ENCODE measurements at places on chromosomes 4 and X. TPM values are rescaled to one million over a fixed set of nuclear protein-coding genes. Genes with fewer than 3 reads are reported as not detected.

UGT2B17 gene
- not detected for total RNA-seq

ZNF157 gene
- not detected for total RNA-seq

FRAS1 gene
- total RNA-seq = 3.1 TPM

SMARCA1 gene
- total RNA-seq = 40.8 TPM

MAP7D3 gene
- 11.3 TPM for total RNA-seq

HPSE gene
- total RNA-seq = 1.6 TPM

FABP2 gene
- total RNA-seq = not detected

PPP2R2C gene
- 34.1 TPM for total RNA-seq

DUX4 gene
- not detected for total RNA-seq

TSPAN5 gene
- total RNA-seq = 16.7 TPM

PI4K2B gene
- total RNA-seq = 7.5 TPM

OTUD6A gene
- not detected for total RNA-seq

ODAM gene
- not detected for total RNA-seq

PAK3 gene
- total RNA-seq = not detected

TRIM60 gene
- total RNA-seq = not detected

GPM6B gene
- not detected for total RNA-seq

FBXO8 gene
- total RNA-seq = 9.9 TPM

ETNPPL gene
- not detected for total RNA-seq

VCX gene
- total RNA-seq = not detected

SLIT2 gene
- 0.03 TPM for total RNA-seq

CDKL2 gene
- total RNA-seq = 0.99 TPM

MRPL1 gene
- 24.1 TPM for total RNA-seq

KLHL34 gene
- not detected for total RNA-seq

RASSF6 gene
- total RNA-seq = 0.83 TPM

CLDN34 gene
- total RNA-seq = not detected

NEIL3 gene
- total RNA-seq = 15.4 TPM

AKAP14 gene
- not detected for total RNA-seq

PRSS12 gene
- 0.33 TPM for total RNA-seq

PLAC1 gene
- total RNA-seq = 0.26 TPM

FLNA gene
- total RNA-seq = 1,470 TPM

PAGE1 gene
- not detected for total RNA-seq

RADX gene
- 0.06 TPM for total RNA-seq

ODAPH gene
- 0.15 TPM for total RNA-seq

TAF7L gene
- total RNA-seq = not detected

CFAP47 gene
- total RNA-seq = not detected

SRD5A3 gene
- 9.2 TPM for total RNA-seq

UGT2B11 gene
- total RNA-seq = not detected

FGB gene
- total RNA-seq = 11.3 TPM

NXT2 gene
- 12.1 TPM for total RNA-seq

GIMD1 gene
- total RNA-seq = not detected

CDK16 gene
- 103 TPM for total RNA-seq

PGRMC1 gene
- 160 TPM for total RNA-seq

XAGE5 gene
- not detected for total RNA-seq

TMA16 gene
- 24.7 TPM for total RNA-seq

NEXMIF gene
- not detected for total RNA-seq

GAGE2A gene
- not detected for total RNA-seq

SLC25A43 gene
- 28.7 TPM for total RNA-seq

PHKA2 gene
- total RNA-seq = 11.1 TPM

VEGFD gene
- 0.32 TPM for total RNA-seq

RTL5 gene
- 2.6 TPM for total RNA-seq

ZBTB49 gene
- total RNA-seq = 2.7 TPM

SPACA5 gene
- total RNA-seq = not detected

GATB gene
- 11.4 TPM for total RNA-seq

PNMA5 gene
- total RNA-seq = not detected

ARL9 gene
- total RNA-seq = 0.05 TPM

MAGEC1 gene
- total RNA-seq = 0.04 TPM

All from A549 treated with CpdA at 1 μM for 4 hours (cell line).